ELR (cell line): ENCODE measurements at places on chromosomes 7 and 10.
A peak's percentile ranks its signal among the peaks of the same experiment; 100 is the strongest.

- peak; percentile 69 for DNase-seq
Observed at GRCh38 chr7:34041707-34042106, 136.4 kb downstream of the BMPER start.

DNA sequence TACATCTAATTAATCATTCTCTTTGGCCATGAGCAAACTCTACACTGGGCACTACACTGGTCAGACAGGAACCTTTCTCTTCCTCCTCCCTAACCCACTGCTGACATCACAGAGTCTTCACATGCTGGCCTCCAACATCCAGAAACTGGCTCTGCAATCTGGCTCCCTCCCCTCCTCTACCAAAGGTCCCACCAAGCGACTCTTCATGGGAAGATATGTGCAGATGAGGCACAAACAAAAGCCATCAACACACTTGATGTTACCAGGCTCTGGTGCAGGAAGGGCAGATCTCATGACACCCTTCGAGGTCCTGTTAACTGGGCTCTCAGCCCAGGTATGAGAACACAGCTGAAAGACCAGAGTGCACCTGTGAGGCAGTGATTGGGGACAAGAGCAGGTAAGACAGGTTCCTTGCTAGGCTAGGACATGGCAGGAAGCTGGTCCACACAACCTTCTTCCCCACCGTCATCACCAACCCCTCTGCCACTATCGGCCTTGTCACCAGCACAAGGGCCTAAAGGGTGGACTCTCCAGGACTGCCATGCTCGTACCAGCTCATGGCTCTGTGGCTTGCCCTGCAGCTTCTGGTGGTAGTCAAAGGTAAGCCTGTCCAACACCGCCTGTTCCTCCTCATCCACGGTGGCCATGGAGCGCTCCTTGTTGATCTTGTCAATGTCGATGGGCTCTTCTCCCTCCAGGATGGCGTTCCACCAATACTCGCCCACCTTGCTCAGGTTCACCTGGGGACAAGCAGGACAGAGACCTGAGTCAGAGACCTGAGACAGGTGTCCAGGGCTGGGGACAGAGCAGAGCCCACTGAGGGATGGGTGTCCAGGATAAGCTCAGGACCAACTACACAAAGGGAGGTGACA lies 66.6 kb upstream of the CAMK2B start:
- DNase-seq = no peak

DNA sequence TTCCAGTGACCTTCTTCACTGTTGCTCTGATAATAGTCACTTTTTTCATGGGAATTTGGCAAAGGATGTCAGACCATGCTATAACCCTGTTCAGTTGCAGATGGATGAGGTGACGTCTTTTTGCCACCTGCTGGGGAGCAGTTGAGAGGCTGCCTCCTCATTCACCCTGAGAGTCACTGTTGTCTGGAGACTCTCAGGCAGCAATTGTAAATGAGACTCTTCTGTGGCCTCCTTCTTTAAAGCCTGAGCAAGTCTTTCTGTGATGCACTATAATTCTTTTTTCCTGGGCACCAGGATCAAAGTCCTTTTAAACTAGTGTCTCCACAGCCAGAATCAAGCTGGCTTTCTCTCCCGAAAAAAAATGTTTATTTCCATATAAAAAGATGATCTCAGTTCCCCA lies 345.1 kb downstream of the ARL4A start:
- DNase-seq = no peak

DNA sequence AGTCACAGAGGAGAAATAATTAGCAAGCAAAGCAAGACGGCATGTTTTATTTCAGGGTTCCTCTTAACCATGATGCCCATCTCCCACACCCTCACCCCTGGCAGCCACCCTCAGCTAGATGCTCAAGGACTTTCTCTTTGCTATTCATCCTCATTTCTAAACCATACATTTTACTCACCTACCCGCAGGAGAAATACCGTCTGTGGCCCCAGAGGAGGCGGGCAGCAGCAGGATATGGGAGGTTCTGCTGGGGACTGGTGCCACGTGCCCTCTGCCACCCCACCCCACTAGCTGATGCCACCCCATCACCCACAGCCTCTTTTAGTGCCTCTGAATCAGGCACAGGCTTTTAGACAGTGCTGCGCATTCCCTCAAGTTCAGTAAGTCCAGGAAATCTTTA lies 168.7 kb upstream of the ITGB1 start:
- DNase-seq = no peak

DNA sequence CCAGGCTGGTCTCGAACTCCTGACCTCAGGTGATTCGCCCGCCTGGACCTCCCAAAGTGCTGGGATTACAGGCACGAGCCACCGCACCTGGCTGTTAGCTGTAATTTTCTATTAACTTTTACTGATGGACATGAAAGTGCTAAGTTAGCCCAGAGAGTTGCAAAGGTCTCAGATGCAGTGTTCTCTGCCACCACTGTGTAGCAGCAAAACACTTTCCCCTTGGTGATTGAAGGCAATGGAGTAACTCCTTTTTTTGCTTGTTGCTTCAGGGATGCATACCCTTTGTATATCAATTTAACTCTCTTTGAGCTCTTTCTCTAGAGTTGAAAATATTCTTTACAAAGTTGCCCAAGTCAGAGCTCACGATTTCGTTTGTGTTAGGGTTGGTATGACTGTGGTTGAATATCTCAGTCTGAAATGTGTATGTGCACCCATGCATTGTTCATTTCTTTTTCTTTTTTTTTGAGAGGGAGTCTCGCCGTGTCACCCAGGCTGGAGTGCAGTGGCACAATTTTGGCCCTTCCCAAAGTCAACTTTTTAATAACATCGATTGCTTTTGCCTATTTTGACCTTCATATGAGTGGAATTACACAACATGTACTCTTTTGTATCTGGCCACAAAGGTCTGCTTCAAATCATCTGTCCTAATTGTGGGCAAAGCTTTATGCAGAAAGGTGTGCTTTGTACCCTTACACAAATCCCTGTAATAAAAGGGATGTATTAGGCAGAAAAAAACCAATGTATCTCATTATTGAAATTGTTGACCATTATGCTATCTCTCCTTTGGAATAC lies 52.6 kb downstream of the GTF2I start:
- peak; percentile 23 for DNase-seq

GRCh38 chr7:149529136-149529718 lies 31.6 kb upstream of the ZNF746 start:
- DNase-seq = no peak

- no peak for DNase-seq
Observed at GRCh38 chr10:75071756-75072155, 39.7 kb upstream of the SAMD8 start.

GRCh38 chr7:19747740-19748339 lies 25.6 kb downstream of the TMEM196 start:
- peak; percentile 66 for DNase-seq

DNA sequence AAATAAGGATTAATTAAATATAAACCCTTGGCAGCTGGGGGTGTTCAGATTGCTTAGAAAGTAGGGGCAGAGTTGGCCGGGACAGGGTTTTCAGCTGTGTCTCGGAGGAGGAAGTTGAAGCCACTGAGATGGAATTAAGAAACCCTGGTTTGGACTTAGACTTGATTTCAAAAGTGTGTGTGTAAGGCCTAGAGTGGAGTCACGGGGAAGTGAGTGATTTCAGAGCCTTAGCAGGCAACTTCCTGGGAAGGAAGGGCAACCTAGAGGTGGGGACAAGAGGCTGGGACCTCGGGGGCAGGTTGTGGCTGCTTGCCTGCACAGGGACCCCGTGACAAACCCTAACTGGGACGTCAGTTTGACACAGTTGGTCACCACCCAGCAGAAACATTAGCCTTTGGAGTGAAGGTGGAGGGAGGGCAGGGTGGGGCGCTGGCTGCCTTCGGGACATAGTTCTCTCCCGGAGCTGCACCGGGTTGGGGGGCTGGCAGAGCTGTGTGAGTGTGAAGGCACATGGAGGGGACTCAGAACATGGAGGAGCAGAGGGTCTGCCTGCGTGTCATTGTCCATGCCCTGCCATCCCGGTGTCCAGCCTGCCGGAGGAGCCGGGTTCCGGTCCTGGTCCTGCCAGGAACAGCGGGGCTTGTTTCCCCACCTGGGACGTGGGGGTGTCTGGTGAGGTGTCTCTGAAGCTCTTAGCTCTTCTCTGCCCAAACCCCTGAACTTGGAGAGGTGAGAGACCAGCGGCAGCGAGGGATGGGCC lies 1.8 kb downstream of the BRI3 start:
- DNase-seq = peak; percentile 78

DNA sequence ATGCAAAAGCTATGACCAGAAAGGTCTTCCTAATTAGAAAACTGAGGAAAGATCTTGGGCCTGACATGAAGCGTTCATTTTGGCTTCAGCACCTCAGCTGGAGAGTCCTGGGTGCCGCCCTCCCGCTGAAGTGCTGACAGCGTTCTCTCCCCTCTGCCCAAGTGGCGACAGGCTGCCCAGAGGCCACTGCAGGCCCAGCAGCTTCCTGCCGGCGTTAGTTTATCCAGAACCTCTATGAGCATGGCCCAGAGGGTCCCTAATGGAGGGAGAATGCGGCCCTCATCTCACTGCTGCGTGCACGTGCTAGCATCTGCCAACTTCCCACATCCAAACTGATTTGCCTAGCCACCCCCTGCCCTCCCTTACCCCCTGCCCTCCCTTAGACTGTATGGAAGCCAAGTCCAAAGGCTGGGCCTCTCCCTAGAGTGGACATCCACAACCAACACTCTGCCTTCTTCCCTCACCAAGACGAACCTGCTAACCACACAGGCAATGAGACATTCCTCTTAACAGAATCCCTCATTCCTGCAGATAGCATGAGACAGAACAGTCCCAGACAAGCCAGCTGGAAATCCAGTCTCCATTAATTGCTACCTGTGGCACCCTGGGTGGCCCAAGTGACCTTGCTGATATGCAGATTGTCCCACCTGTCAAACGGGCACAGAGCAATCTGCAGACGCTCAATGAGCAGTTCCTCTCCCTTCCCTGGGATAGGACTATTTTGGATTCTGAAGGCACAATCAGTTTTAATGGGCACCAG lies 108.4 kb downstream of the C10orf90 start:
- no peak for DNase-seq

DNA sequence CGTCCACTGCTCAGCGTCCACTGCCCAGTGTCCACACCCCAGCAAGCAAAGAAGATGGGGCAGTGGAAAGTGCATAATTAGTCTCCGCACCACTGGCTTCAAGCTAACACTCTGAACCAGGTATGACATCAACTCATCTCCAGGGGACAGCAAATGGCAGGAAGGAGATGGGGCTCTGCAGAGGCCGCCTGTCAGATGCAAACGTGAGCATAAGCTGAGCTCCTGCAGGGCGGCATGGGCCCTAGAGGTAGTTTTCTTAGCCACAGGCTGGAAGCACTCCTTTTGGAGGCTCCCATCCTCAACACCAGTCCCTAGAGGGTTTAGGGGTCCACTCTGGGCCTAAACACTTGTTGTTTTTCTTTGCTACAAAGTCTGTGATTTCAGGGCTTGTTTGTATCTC lies 335.8 kb upstream of the MKI67 start:
- no peak for DNase-seq

- no peak for DNase-seq
Observed at GRCh38 chr7:32868116-32868515, 23.4 kb downstream of the KBTBD2 start.

- DNase-seq = peak; percentile 46
Observed at GRCh38 chr10:69089638-69090599, 2.0 kb downstream of the SRGN start.

GRCh38 chr7:128928882-128929788 lies 8.6 kb upstream of the IRF5 start:
- DNase-seq = no peak

DNA sequence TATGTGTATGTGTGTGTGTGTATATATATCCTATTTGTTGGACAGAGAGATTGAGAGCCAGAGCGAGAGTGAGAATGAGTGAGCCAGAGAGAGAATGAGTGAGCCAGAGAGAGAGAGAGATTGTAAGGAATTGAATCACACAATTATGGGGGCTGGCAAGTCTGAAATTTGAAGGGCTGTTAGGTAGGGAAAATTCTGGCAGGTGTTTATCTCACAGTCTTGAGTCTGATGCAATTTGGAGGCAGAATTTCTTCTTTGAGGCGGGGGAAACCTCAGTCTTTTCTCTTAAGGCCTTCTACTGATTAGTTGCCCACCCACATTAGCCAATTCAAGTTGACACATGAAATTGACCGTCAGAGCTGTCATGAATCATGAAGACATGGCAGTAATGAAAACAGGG lies 41.0 kb upstream of the WASL start:
- no peak for DNase-seq

- DNase-seq = peak; percentile 95
Observed at GRCh38 chr10:30813872-30814481, 184.4 kb upstream of the LYZL2 start.

GRCh38 chr10:100013621-100014020 lies 3.9 kb upstream of the DNMBP start:
- DNase-seq = no peak

DNA sequence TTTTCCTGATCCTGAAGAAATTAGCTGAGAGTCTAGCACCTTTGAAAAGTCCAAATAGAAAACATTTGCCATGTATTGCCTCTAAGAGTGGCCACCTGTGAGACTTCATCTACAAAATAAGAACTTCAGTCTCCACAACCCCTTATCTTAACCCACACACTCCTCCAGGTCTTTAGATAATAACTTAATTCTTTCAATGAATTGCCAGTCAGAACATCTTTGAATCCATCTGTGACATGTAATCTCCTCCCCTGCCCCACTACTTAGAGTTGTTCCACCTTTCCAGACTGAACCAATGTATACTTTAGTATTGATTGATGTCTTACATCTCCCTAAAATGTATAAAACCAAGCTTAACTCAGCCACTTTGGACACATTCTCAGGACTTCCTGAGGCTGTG lies 84.4 kb upstream of the FAM171A1 start:
- no peak for DNase-seq

DNA sequence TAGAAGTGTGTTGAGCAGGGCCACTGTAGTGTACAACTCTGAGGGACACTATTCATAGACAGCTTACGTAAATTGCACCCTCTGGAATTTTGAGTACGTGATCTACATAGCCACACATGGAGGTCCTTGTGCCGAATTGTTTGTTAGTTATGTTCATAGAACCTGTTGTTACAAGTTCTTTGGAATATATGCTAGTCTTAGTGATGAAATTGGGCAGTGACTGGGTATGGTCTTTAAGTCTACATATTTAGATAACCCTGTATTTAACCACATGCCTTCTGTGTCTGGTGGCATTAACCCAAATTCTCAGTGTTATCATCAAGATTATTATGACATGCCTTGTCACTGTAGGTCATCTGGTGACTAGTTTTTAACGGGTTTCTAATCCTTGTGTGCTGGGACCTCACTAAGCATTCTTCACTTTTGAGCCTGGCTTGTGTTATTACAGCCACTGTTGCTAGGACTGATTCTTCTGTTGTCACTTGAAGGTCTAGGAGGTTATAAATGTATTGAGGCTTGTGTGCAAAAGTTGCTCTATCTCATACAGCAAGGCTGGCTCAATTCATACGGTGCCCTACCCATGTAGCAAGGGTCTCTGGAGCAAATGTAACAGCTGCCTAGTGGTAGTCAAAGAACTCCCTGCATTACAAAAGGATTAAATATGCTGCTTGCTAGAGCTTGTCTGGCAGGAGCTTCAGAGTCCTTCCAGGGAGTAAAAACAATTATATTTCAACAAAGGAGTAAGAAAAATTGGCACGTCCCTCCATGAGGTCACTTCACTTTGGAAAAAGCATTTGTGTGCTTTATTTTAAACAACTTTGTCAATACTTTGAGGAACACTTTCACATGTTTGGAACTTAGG lies 65.4 kb downstream of the CDK14 start:
- no peak for DNase-seq
